ENCODE measurements at places on chromosomes 2 and 18.

DNA sequence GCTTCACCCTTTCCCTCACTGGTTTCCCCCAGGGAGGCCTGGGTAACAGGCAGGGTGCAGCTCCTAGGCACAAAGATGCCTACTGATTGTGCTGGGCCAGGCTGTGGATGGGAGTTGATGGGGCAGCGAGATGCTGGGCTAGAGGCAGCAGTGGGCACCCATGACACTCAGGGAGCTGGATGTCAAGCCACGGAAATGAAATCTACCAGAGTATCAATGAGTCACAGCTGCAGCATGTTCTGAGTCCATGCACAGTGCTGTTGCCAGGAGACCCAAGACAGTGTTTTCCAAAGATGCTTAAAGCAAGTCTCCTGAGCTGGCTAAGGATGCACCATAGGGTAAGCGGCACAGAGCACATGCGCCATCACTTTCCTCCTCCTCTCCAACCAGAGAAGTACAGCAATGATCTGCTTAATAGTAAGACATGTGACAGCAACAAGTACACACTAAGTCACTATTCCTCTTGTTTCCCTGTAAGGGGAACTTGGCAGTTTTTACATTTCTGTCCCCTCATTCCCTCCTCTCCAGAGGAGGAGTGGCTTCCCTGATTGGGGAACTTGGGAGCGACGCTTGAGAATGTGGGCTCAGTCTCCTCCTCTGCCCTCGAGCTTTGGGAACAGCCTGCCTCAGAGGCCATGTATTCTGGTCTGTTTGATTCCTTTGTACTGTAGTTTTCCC lies 57.2 kb downstream of the CDC42EP3 start:
- DNase-seq, result no peak

DNA sequence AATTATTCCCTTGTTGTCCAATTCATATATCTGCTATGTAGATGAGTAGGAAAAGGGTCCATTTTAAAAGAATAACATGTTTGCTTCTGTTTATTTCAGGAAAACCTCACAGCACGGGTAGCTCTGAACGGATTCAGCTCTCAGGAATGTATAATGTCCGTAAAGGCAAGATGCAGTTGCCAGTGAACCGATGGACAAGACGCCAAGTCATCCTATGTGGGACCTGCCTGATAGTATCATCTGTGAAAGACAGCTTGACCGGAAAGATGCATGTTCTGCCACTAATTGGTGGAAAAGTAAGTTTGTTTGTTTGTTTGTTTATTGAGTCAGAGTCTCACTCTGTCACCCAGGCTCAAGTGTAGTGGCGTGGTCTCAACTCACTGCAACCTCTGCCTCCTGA lies 114.6 kb downstream of the PHLPP1 start:
- no peak for DNase-seq

GRCh38 chr2:19041434-19042041 lies 316.9 kb downstream of the OSR1 start:
- DNase-seq, result no peak

DNA sequence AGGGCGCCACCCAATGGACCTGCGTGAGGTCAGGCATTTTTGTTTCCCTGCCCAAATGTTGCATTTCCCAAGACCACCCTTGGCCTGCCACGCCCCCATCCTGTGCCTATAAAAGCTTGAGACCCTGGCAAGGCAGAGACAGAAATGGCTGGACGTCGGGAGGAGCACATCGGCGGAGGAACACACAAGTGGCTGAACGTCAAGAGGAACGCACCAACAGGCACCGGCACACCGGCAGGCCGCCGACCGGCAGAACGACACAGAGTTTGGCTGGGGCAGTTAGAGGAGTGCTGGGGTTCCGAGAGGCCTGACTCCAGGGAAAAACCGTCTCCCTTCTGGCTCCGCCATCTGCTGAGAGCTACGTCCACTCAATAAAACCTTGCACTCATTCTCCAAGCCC lies 35.9 kb downstream of the DCDC2C start:
- no peak for DNase-seq

DNA sequence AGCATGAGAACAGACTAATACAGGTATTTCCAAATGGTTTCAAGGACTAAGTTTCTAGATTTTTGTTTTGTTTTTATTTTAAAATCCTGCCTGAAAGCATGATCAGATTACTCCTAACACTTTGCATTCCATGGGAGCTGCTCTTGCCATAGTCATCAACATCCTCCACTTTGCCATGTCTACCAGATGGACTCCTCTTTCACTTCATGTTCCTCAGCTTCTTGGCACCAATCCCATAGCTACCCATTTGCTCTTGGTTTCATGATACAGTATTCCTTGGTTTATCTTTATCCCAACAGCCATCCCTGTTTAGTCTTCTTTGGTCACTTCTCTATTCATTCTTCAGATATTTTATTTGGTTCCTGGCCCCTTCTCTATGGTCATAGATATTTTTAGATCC lies 154.2 kb upstream of the CCDC195 start:
- DNase-seq, result no peak

DNA sequence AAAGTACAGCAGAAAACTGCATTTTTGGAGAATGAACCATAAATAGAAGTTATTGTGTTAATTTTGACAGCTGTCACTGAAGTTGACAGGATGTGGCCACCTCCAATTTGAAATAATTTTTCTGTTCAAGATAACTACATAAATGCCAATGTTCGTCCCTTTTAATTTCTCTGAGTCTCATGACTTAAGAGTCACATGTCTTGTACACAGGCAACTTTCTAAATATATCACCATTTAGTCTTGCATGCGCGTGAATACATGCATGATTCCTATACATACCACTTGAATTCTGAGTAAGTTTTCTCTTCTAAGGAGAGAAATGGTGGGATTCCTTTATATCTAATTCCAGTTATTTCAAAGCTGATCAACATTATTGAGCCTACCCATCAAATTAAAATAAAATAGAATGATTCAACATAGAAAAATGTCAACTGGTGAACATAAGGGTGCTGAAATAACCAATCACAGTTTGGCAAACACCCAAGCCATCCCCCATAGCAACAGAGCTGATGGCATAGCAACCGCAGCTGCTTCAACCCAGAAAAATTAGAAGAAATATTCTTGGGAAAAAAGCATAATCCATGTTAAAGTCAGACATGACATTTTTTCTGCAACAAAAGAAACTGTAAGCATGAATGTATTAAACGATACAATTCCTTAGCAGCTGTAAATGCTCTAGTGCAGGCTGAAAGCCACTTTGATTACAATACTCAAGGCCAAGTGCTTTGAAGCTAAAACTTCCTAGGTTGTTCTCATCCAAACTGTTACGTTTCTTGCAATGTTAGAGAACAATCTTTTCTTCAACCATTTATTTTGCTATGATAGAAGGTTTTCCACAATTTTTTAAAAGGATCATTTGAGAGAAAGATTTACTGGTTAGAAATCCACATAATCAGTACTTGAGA lies 282.7 kb downstream of the DLGAP1 start:
- no peak for DNase-seq

GRCh38 chr2:85648619-85649018 lies 19.4 kb downstream of the SFTPB start:
- no peak for DNase-seq

GRCh38 chr2:210630873-210631560 lies 74.6 kb downstream of the CPS1 start:
- DNase-seq, result no peak

DNA sequence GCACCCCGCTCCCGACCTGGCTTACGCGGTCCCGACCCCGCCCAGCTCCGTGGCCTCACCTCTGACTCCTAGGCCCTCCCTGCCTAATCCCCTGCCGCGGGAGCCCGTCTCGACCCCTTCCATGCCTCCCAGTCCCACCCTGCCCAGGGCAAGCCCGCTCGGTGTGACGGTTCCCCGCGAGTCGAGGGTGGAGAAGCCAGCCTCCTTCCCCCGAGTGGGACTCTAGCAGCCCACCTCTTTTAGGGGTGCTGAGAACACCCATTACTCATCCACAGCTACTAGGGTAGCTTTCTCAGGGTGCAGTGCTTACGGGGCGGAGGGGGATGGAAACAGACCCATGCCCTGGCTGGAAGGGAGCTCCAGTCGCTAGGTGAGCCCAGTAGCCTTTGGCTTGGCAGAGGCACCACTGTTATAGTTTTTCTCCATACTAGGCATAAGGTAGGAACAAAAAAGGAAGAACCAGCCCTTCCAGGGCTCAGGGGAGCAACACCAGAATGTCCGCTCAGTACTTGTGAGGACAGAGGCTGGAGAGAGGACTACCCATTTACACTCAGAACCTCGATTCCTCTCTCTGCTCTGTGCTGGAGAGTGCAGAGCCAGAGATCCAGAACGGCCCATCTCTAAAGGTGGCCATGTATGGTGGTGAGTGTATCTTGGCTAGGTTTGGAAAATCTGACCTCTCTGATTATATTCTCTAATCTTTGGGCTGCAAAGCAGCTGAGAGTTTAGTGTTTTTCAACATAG lies 606 bp downstream of the AGBL5 start:
- DNase-seq, result no peak

DNA sequence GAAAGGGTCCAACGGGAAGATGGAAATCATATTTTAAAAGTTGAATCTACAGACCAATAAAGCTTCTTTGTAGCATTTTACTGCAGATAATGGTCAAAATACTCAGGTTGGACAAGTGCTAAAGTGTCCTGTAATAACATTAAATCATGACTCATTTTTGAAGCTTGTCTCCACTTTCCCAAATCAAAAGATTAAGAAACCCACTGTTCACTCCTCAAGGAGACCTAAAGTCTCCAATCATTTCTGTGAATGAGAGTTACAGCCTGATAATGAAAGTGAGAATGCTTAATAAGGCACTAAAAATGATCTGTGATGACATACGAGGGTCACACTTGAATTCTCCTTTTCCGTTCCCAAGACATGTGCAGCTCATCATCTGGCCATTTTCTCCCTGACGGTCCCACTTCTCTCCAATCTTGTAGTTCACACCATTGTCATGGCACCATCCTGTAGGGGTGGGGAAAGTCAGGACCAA lies 53.4 kb downstream of the ATIC start:
- no peak for DNase-seq

- no peak for DNase-seq
Observed at GRCh38 chr18:57579934-57580333, 6.6 kb downstream of the FECH start.

- DNase-seq, result no peak
Observed at GRCh38 chr2:41375901-41376300, 671.9 kb upstream of the PKDCC start.

DNA sequence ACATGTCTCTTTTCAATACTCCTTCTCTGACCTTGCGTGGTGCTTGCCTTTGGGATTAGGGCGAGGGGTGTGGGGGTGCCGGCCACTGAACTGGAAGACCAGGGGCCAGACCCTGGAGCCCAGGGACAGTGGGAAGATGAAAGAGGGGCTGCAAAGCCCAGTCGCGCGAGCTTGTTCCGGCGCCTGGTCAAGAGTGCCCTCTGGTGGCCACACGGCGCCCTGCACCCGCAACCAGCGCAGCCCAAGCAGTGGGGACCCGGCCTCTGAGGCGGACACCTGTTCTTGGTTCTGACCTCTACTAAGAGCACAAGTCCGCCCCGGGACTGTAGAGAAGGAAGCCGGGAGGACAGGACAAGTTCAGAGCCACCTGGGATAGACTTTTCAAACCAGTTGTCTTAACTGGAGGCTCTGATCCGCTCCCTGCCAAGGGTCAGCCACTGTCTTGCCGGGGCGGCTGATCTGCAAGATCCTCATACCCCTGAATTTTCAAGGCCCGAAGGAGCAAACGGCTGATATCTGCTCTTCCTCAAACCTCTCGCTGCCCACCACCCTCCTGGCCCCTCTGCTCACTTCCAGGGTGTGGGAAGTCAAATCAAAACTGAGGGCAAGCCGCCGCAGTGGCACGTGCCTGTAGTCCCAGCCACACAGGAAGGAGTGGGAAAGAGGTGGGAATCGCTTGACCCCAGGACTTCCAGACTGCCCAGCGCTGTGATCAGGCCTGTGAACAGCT lies 14.9 kb upstream of the MSH6 start:
- no peak for DNase-seq

GRCh38 chr2:105062158-105062557 lies 24.3 kb downstream of the MRPS9 start:
- no peak for DNase-seq

DNA sequence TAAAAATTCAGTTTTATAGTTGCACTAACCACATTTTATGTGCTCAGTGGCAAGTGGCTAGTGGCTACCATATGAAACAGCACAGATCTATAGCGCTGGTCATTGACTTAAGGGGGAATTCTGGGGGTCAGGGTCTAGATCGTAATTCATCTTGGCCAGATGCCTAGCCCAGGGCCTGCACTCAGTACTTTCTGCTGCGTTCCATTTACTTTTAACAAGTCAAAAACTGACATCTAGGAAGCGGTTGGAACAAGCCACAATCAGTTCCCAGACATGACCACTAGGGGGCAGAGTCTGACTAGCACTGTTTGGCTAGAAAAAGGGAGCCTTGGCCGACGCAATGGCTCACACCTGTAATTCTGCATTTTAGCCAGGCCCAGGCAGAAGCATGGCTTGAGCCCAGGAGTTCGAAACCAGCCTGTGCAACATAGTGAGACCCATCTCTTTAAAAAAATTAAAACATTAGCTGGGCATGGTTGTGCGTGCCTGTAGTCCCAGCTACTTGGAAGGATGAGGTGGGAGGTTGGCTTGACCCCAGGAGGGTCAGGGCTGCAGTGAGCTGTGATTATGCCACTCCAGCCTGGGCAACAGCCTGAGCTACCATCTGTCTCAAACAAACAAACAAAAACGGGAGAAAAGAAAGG lies 9.0 kb upstream of the TMBIM1 start:
- peak; percentile 82 for DNase-seq

DNA sequence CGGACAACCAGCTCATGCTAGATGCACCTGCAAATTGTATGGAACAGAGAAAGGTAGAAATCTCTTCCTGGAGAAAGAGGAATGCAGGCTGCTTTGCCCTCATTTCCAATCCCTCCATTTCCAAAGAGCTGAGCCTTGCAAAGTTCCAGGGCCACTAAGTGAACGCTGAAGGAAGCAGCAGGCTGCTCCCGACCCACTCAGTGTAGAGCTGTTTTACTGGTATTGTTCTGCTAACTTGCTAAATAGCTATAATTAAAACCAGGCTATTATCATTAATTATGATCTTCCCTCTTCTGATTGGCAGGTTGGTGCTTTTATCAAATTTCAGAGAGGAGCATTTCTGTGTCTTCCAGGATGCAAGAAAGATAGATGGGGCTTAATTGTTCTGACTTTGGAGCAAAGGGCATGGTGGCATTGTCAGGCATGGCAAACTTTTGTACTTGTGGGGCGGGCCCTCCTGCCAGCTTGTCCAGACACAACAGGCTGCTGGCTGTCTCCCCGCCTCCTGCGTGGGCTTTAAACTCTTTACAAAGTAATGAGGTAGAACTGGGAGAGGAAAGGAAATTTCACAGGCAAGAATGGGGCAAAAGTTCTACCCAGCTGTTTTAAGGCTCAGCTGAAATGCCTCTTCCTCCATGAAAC lies 40.2 kb downstream of the ALK start:
- DNase-seq, result no peak

DNA sequence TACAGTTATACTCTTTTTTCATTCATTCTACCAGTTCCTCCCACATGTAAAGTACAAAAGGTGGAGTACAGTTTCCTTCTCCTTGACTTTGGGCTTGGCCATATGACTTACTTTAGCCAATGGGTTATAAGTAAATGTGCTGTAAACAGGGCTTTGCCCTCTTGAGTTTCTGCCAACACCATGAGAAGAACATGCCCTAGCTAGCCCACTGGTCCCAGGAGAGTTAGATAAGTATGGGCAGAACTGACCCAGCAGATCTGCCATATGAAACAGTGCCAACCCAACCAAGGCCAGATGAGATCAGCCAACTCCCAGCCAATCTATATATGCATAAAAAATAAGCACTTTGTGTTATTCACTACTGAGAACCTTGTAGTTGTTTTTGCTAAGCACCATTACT lies 25.5 kb downstream of the ZC3H8 start:
- no peak for DNase-seq
